GM13977 (cell line): ENCODE measurements at places on chromosomes 12 and 14.

DNA sequence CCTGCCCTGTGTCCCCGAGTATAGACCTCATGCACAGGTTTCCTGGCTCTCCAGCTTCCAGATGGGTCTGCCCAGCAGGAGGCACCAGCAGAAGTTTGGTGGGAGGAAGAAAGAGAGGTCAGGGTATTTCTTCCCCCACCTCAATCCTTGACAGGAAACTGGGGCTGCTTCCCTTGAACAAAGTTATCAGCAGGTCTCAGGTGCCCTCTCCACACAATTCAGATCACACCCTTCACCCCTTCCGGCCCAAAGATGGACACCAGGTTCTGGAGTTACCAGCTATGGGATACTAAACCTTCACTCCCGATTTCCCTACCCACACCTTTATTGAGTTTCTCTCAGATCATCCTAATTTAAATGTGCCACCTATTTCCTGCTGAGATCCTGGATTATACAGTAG is 1.2 kb downstream of the SART3 start:
- no peak for DNase-seq

DNA sequence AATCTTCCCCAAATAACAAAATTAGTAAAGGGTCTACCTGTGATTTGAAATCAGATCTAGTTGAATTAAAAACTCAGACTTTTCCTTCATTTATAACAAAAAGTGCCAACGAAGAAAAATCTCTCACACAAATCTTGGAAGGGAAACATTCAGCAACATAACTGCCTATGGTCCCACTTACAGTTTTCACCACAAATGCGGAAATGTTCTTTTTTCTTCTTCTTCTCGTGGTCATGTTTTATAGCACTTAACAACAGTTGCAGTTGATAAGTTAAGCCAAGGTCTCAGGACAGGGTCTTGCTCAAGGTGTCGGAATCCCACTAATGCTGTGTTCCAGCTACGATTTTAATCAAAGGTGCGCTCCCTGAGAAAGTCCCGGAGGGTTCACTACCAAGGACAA is 10.1 kb downstream of the RNASE6 start:
- DNase-seq, result no peak

DNA sequence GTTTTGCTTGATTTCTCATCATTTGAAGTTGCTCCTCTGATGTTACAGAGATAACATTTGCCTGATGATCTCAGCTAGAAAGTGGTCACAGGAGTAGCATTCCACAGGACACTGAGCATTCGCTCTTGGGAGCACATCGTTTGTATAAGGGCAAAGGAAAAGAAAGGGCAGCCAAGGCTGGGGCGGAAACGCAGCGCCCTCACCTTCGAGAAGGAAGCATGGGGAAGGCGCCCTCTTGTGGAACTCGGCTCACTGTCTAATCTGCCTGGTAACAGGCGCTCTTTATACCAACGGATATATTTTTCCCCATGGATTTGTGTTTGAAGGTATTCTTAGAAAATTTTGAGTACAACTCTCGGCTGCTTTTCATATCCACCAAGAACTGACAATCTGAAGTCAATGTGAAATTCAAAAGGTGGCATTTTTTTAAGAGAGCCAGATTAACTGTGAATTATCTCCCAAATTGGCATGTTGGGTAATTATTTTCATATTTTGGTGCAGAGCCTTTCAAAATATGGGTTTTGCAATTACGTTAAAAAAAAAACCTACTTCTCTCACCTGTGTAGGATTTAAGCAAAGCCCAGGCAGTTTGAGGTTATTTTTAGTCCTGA is 172.7 kb downstream of the CAND1 start:
- peak; percentile 28 for DNase-seq

- no peak for DNase-seq
Measured at GRCh38 chr12:121167232-121167820, 34.6 kb downstream of the P2RX7 start.

DNA sequence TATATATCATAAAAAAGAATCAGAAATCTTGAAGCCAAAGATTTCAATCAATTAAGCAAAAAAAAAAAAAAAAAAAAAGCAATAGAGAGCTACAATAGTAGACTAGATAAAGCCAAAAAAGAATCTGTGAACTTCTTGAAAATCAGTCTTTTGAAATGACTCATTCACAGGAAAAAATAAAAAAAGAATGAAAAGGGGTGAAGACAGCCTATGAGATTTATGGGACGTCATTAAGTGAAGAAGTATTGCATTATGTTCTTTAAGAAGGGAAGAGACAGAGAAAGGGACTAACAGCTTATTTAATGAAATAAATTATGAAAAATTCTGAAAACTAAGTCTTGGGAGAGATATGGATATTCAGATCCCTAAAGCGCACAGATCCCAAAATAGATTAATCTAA is 103.8 kb downstream of the ACSS3 start:
- DNase-seq, result no peak
